ENCODE measurements at places on chromosomes 4 and X.
A peak's percentile ranks its signal among the peaks of the same experiment; 100 is the strongest.

GRCh38 chrX:19360903-19361302 lies 17.2 kb downstream of the PDHA1 start:
- DNase-seq = no peak

- DNase-seq = no peak
Observed at GRCh38 chr4:101678180-101678579, 112.3 kb upstream of the BANK1 start.

GRCh38 chrX:21509912-21510311 lies 135.7 kb downstream of the CNKSR2 start:
- DNase-seq = no peak

GRCh38 chrX:10467793-10468192 lies 152.6 kb downstream of the MID1 start:
- DNase-seq = no peak

- DNase-seq = no peak
Observed at GRCh38 chr4:158484173-158484885, 37.4 kb upstream of the RXFP1 start.

- DNase-seq = no peak
Observed at GRCh38 chr4:109729117-109729717, 653 bp downstream of the PLA2G12A start.

GRCh38 chr4:89788206-89789072 lies 48.5 kb downstream of the SNCA start:
- DNase-seq = peak; percentile 33

GRCh38 chr4:61199873-61200186 lies 296 bp upstream of the ADGRL3 start:
- no peak for DNase-seq

DNA sequence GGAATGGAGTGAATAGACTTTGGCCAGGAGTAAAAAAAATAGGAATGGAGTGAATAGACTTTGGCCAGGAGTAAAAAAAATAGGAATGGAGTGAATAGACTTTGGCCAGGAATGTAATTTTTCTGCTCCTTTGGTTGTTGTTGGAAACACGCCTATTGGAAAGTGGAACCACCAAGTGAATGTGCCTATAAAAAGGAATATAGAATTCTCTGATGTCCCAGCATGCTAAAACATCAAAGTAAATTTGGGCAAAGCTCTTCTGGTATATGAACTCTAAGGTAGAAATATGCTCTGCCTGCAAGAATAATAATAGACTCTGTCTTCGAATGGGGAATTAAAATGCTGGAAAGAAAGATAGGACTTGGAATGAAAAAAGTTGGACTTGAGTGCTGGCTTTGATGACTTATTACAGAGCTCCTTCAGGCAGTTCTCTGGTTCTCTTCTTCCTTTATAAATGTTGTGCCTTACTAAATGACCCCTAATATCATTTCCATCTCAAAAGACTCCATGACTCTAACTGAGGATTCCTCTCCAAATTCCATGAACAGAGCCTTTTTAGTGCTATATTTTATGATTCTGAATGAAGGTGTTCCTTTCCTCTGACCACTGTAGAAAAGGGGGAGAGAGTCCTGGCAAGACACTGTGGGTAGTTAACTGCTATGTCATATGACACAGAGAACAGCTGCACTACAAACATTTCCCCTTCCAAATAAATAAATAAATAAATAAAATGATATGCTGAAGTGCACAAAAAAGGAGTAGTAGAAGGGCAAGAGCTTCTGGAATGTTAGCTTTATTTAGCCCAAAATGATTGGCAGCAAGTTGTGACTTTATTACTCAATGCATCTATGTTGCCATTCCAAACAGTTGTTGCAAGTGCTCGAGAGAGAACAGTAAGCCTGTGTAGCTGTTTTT lies 13.5 kb upstream of the GBA3 start:
- no peak for DNase-seq

- DNase-seq = no peak
Observed at GRCh38 chr4:27048429-27049238, 188.0 kb downstream of the STIM2 start.

DNA sequence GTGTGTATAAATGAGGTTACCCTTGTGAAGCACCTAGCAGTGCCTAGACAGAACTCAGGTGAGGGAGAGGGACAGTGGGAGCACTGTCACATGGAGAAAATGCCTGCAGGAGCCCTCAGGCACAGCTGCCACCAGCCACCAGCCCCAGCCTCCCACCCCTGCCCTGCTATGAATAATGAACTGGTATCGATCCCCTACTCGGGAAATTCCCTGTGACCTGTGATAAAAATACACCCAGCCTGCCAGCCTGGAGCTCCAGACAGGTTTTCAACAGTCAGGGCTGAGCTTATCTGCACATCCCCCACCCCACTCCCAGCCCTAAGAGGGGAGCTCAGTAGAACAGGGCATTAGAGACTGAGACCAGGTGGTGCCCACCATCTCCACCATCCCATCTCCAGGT lies 159.6 kb upstream of the PJA1 start:
- no peak for DNase-seq

DNA sequence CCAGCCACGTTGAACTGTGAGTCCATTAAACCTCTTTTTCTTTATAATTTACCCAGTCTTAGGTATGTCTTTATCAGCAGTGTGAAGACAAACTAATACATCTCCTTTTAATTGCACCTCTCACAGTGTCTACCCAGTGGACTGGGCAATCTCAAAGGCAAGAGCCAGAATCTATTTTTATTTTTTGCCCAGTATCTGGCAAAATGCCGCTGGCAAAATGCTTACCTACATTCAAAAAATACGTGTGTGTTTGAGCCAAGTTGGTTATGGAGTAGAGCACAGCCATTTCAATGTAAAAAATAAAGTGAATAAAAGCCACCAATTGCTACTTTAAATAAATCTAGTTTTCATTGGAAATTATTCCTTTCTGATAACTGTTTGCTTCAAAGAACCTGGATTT lies 199.9 kb downstream of the GC start:
- no peak for DNase-seq

- DNase-seq = no peak
Observed at GRCh38 chrX:17964871-17965270, 103.8 kb upstream of the RAI2 start.

DNA sequence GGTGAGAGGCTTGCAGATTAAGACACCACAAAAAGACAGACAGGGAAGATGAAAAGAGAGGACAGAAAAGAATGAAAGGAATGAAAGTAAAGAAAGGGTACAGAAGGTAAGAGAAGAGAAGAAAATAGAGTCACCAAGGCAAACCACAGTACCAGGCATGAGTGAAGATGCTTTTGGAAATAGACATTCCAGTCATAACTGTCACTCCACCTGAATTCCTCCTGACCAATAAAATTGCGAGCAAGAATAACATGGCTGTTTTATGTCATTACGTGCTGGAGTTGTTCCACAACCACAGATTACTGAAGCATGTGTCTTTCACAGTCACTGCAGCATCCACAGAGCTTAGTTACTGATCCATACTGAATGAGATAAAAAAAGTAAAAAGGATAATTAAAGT lies 864.9 kb upstream of the SLIT2 start:
- DNase-seq = no peak

- no peak for DNase-seq
Observed at GRCh38 chr4:107006218-107006617, 29.9 kb downstream of the DKK2 start.

DNA sequence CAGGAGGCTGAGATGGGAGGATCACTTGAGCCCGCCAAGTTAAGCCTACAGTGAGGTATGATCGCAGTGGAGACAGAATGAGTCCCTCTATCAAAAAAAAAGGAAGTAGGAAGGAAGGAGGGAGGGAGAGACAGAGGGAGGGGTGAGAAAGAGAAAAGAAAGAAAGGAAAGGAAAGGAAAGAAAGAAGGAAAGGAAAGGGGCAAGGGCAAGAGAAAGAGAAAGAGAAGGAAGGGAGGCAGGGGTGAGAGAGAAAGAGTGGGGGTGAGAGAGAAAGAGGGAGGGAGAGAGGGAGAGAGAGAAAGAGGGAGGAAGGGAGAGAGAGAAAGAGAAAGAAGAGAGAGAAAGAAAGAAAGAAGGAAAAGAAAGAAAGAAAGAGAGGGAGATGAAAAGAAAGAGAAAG lies 13.2 kb downstream of the ELF2 start:
- no peak for DNase-seq

GRCh38 chrX:123254457-123254856 lies 70.4 kb downstream of the GRIA3 start:
- no peak for DNase-seq

GRCh38 chr4:118757761-118758251 lies 72.6 kb downstream of the METTL14 start:
- no peak for DNase-seq

- DNase-seq = peak; percentile 19
Observed at GRCh38 chrX:139559383-139560042, 29.0 kb downstream of the F9 start.

DNA sequence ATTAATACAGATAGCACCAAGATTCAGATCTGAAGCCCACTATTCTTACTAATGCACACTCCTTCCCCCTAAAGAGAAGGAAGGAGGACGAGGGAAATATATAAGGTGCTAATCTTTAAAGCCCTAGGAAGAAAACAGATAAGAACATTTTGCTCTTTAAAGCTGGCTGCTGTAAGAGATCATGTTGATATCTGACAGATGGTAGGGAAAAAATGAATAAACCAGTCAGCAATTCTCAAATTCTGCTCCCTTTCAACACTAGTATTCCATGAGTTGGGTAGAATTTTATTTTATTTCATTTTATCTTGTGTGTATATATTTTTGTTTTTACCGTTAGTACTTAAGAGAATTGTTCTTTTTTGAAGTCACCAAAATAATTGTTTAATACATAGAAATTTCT lies 19.2 kb downstream of the OTC start:
- no peak for DNase-seq

- no peak for DNase-seq
Observed at GRCh38 chr4:137375111-137375850, 157.0 kb downstream of the PCDH18 start.

DNA sequence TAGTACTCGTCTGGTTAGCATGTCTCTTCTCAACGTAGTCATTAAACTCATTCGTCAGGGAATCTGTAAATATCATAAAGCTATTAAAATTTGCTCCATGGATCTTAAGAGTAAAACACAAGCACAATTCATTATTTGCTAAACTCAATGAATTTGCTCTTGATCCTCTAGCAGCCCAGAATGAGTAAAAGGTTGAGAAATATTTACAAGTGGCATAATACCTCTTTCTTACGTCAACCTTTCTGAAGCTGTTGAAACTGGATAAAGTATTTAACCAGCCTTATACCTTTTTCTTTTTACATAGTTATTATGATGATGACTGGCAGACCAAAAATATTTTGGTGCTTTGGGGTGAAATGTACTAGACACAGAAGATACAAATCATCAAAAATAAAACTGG lies 66.9 kb downstream of the LUZP4 start:
- no peak for DNase-seq

- no peak for DNase-seq
Observed at GRCh38 chrX:150254909-150255308, 108.2 kb upstream of the MAMLD1 start.

GRCh38 chr4:163523791-163524365 lies 29.4 kb downstream of the TMA16 start:
- no peak for DNase-seq

Data from NCI-H1092 (cell line).